ENCODE measurements at places on chromosomes 2 and 18.

DNA sequence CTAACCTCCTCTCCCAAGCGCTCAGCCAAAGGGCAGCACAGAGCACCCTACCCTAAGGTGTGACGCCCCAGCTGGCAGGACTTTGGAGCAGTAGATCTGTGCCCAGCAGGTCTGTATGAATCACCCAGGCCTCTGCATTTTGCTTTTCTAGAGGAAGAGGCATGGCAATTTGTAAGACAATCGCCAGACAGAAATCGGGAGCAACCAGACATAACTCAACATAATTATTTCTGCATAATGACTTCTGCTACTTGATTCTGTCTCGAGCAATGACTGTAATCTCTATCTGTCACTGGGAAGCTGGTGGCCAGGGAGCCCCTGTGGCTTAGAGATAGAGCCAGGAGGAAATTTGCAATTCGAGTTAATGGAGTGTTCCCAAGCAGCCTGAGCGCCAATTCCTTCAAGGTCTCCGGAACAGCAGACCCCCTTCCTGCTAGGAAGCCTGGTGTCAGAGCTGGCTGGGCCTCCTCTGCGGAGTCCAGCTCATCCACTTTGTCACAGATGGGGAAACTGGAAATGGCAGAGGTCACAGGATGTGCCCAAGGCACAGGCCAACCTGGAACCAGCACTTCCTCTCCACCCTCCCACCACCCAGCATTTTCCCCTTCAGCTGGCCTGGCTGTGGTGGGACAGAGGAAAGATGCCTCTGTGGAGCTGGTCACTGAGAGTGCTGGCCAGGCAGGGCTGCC, 55.0 kb downstream of the ODC1 start:
- DNase-seq, result no peak

GRCh38 chr2:121860033-121860757, 104.7 kb downstream of the TSN start:
- DNase-seq, result no peak

GRCh38 chr2:33425161-33425560, 51.3 kb upstream of the RASGRP3 start:
- no peak for DNase-seq

DNA sequence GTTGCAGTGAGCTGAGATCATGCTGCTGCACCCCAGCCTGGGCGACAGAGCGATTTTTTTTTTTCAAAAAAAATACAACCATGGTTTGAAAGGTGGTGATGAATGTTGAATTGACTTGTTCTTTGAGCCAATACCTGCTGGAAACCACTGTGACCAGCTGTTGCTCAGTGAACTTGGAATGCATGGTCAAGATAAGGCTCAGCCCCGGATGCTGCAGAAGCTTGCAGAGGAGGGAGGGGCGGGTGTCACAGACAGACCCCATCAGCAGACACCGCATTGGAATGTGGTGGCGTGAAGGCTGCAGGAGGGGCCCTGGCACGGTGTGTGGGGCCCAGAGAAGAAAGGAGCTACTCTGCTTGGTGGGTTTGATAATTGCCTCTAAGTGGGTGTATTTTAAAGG, 91.6 kb downstream of the ITGB1BP1 start:
- no peak for DNase-seq

- no peak for DNase-seq
These were observed 179.5 kb upstream of the PARD3B start for GRCh38 chr2:204365811-204366210.

DNA sequence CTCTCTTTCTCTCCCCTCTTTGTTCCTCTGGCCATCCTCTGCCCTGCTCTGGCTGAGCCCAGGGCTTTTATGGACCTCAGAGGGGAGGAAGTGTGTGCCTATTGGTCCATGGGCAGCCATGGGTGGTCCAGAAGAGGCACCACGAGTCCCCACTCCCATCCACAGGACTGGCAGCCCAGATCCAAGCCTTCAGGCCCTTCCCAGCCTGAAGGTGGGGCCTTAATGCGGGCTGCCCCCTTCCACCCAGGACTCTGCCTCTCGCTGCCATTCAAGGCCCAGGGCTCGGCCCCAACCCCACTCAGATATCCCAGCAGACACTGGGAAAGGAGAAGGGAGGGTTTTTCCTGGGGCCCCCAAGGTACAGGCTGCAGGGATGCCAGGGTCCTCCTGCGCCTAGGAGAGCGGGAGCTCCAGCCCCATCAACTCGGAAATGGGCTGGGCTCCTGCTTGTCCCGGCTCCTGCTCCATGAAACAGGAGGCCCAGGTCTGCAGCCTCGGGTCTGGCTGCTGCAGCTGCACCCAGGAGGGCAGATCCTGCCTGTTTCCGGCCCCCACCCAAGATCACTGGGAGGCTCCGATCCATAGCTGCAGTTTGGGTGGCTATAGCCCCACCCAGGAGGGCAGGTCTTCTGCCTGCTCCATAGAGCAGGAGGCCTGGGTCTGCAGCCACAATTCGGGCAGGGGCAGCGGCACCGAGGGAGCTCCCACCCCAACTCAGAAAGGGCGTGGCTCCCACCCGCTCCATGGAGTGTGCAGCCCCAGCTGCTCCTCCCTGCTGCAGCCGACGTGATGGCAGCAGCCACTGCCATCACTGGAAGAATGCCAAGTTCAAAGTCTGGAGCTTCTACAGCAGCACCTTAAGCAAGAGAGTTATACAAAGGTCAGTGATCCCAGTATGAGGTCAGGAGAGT, 116.6 kb upstream of the RBBP8 start:
- no peak for DNase-seq

GRCh38 chr2:133012847-133013734, 343.1 kb upstream of the LYPD1 start:
- DNase-seq, result no peak

DNA sequence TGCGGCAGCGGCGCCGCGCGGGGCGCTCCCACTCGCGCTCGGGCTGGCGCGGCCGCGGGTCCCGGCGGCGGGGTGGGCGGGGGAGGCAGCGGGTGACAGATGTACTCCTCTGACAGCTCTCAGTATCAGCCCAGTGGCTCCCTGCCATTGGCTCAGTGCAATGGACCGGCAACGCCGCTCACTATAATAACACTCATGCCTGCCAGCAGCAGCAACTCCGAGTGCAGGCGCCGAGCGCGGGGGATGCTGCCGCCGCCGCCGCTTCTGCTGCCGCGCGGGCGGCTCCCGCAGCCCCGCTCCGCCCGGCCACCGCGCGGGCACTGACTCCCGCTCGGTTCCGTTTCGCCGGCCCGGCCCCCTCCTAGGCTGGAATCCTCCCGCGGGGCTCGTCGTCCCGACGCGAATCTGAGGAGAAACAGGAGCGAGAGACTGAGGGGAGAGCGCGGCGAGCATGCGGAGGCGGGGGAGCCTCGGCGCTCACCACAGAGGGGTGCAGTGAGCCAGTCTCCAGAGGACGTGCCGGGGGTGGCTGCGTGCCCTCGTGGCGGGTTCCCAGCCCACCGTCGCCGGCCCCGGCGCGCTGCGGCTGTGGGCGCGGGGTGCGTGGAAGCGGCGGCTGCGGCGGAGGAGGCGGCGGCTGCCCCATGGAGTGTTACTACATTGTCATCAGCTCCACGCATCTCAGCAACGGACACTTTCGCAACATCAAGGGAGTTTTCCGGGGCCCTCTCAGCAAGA, at the start of gene ZNF804A:
Gene ZNF804A, plus strand, starts transcription at position 214 of the 738 bp plus-strand sequence. Its CDS starts 431 bp downstream, at position 645.
- DNase-seq, result no peak

All from CD4-positive, alpha-beta T cell treated with Interleukin-15 for 4 hours (primary cell).